ENCODE measurements at places on chromosomes 7 and 10. TPM values are rescaled to one million over a fixed set of nuclear protein-coding genes. Genes with fewer than 3 reads are reported as not detected.

Gene CNNM1
- total RNA-seq: 0.83 TPM

Gene EIF3B
- 252 TPM for total RNA-seq

Gene CPVL
- total RNA-seq: not detected

Gene CCDC172
- total RNA-seq: not detected

GRCh38 chr7:139490130-139490529 is 6.7 kb upstream of the KLRG2 start:
- no peak for DNase-seq

- DNase-seq: no peak
Measured at GRCh38 chr7:28806841-28807240, 151.3 kb downstream of the TRIL start.

- DNase-seq: peak; percentile 73
Measured at GRCh38 chr7:128381161-128381821, 19.8 kb upstream of the PRRT4 start.

- no peak for DNase-seq
Measured at GRCh38 chr7:158479021-158479663, 108.5 kb downstream of the PTPRN2 start.

GRCh38 chr7:148625342-148625741 is 34.8 kb downstream of the C7orf33 start:
- DNase-seq: no peak
